ENCODE measurements at places on chromosomes 4 and X.

GRCh38 chr4:138310498-138310897 lies 68.3 kb upstream of the SLC7A11 start:
- no peak for DNase-seq

- DNase-seq, result no peak
Observed at GRCh38 chr4:37960679-37961450, 667 bp downstream of the PTTG2 start.

DNA sequence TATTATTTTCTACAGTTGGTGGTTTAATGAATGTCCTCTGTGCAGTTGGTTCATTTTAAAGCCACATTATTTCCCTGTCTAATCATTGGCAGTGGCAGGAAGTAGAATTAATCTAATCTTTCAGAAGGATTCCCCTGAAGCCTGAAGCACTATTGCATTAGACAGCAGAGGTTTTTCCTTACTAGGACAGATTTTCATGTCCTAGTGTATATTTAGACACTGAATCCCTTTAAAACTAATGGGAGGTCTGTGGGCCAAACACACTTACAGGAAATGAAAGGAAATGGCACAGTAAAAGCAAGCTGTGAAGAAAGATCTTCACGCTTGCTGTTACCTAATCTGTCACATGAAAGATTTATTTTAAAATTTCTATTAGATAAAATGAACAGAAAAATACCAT lies 165.2 kb downstream of the SLC39A8 start:
- DNase-seq, result no peak

DNA sequence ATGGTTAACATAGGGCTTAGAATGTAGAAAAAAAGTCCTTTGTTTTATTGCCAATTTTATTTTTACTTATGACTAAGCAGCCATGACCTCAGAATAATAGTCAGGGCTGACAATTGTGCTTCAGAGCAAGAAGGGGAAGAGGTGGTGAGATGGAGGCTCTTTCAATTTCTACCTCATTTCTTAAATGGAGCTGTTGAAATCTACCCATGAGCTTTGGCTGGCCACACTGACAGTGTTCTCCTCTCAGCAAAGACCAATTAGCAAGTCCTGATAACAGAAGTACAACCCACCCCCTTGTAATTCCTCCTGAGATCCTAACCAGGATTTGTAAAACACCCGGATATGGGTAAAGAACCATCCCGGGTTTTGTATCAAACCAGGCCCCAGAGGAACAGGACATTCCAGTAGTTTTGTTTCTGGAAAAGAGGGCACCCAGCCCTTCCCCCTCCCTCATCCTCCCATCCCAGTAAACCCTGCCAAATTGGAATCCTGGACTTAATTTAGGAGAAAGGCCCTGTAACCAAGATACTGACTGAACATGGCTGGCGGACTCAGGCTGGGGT lies at the start of gene HEPH:
HEPH (plus strand) TSS at position 399 of the 563 bp plus-strand sequence. CDS start 6,324 bp downstream, outside the sequence.
- DNase-seq, result no peak

DNA sequence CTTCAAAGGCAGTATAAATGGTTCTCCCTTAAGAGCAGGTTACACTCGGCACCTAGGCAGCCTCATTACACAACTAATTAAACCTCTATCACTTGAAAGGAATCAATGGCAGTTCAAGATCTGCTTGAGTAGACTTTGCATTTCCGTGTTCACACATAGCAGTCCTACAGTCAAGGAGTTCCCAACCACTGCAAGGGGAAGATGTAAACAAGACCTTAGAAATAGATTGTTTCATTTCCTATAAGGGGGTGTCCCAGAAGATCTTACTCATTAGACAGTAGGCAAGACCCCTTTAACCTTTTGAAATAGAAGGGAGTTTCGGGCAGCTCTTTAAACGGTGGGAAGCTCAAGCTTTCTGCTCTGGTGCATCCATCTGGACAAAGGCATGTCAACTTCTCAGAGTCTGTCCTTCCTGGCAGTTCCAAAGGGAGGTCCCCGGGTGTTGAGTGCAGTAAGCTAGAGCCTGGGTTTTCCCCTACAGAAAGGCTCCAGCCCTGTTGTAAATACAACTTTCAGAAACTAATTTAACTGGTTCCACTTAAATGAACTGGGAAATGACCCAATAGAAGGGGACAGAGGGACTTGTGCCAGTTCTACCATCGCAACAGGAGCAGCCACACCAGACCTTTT lies 150.8 kb downstream of the RBMX2 start:
- DNase-seq, result no peak

- DNase-seq, result no peak
Observed at GRCh38 chrX:54825716-54826438, 18.3 kb downstream of the MAGED2 start.

DNA sequence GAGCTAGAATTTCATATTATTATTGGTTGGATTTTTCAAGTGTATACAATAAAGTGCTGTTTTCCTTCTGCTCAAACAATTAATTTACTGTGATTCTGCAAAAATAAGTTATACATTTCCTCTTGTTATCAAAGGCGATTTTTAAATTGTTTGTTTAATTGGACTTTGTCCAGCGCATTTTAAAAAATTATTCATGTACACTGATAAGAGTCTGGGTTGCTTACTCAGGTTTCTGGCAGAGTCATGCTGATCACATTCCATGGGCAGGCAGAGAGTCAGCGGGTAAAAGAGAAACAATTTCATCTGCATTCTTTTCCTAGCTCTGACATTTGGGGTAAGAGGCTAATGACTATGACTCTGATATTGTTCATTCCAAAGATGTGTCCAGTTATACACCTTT lies 8.9 kb downstream of the FAT4 start:
- DNase-seq, result no peak

- no peak for DNase-seq
Observed at GRCh38 chrX:80246271-80246670, 174.0 kb upstream of the TENT5D start.

GRCh38 chrX:31260351-31260750 lies 188.5 kb upstream of the FTHL17 start:
- no peak for DNase-seq

- no peak for DNase-seq
Observed at GRCh38 chr4:26837993-26838842, 22.4 kb upstream of the STIM2 start.

DNA sequence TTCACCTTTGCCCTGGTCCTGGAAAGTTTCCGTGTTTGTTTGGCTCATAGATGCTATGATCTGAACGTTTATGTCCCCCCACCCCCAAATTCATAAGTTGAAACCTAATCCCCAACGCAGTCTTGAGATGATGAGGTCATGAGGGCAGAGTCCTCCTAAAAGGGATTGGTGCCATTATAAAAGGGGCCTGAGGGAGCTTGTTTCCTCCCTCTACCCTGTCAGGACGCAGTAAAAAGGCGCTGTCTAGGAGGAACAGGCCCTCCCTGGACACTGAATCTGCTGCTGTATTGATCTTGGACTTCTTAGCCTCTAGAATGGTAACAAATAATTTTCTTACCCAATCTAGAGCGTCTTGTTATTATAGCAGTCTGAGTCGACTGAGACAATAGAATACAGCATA lies 2190.6 kb upstream of the TENM3 start:
- no peak for DNase-seq

DNA sequence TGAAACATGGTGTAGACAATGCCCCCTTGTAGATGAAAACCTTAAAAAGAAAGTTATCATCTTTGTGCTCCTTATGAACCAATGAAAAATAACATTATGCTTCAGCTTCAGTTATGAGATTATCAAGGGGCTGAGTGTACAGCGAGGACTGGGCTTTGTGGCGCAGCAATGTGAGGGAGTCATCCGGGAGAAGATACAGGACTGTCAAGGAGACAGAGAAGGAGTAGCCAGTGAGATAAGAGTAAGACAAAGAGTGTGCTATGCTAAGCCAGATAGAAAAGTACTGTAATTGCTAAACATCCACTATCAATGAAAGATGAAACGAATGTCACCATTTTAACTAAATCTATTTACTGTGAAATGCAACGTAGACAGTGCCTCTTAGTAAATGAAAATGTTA lies 3.6 kb upstream of the KLHL15 start:
- no peak for DNase-seq

Data from brain pericyte (primary cell).